Effector CD4-positive, alpha-beta T cell (primary cell): ENCODE measurements at places on chromosomes 3 and 15.

DNA sequence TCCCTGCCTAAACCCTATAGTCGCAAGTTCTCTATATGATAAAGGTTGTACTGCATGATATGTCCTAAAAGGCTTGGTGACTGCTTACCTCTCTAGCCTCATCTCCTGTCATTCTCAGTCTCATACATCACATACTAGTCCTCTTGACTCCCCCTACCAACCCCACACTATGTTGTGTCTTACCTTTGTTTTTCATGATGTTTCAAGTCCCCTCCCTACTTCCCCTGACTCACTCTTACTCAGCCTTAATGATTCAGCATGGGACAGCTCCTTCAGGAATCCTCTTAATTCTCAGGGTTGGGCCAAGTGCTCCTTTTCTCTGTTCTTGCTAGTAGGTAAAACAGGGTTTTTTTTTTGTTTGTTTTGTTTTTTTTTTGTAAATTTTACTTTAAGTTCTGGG is 49.6 kb downstream of the SLMAP start:
- no peak for DNase-seq

GRCh38 chr15:65765106-65765505 is 27.0 kb downstream of the DENND4A start:
- no peak for DNase-seq

GRCh38 chr3:67916353-67916752 is 261.9 kb upstream of the SUCLG2 start:
- DNase-seq, result no peak

GRCh38 chr3:8156831-8157230 is 344.8 kb upstream of the LMCD1 start:
- DNase-seq, result no peak

DNA sequence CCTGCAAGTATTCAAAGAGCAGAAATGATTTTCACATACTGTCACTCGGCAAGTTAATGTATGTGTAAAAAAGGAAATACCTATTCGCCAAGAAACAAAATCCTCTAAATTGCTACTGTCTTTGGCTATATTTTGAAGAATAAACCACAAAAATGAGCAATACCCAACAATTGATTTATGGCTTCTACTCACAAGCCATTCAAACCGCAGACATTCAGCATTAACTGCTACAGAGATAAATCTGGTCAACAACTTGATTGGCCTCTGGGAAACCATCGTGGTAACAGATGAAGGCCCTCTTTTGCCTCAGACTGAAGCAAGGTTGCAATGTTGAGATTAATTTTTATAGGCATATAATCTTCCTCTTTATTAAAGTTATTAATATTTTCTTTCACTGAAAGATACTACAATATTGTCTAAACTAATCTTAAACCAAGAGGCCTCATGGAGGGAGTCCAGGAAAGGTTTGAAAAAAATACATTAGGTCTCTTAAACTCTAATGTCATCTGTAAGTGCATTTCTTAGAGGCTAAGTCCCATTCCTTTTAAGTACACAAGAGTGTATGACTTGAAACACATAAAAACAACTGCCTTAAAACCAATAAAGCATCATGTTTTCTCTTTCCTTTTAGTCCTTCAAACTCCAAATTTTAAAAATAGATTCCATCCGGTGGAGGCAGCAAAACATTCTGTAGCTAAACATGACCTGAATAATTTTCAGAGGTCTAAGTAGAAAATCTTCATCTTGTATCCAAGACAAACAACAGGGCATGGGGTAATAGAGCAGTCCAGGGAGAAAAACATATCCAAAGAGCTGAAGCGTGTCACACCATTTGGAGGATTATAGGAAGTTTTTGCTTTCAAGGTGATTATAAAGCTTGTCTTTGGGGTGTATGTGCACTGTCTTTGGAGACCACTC is 162.4 kb upstream of the TGFBR2 start:
- DNase-seq, result no peak

- no peak for DNase-seq
These were observed 51.8 kb upstream of the NEDD4 start for GRCh38 chr15:56045068-56045748.
